Pulmonary artery endothelial cell (primary cell): ENCODE measurements at places on chromosomes 2 and 18. TPM values are rescaled to one million over a fixed set of nuclear protein-coding genes. Genes with fewer than 3 reads are reported as not detected.

- no peak for DNase-seq
These were observed 242.2 kb downstream of the CDH20 start for GRCh38 chr18:61575419-61575818.

Gene C2orf72
- not detected in 2 replicates for total RNA-seq

DNA sequence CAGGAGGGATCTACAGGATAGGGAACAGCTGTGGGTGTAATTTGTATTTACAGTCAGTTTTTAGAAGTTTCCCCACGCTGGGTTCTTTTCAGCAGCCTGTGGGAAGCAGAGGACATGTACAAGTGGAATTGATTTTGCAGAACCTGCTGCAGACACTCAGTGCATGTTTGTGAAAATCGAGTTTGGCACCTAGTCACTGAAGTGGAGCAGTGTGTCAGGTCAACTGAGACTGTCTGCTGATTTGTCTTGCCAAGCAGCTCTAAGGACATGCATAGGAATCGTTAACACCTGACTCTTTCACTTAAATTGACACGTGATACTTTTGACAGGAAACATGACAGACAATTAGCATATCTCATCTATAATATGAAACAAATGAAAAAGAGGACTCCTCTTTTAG is 416.6 kb downstream of the TMX3 start:
- DNase-seq, result no peak

DNA sequence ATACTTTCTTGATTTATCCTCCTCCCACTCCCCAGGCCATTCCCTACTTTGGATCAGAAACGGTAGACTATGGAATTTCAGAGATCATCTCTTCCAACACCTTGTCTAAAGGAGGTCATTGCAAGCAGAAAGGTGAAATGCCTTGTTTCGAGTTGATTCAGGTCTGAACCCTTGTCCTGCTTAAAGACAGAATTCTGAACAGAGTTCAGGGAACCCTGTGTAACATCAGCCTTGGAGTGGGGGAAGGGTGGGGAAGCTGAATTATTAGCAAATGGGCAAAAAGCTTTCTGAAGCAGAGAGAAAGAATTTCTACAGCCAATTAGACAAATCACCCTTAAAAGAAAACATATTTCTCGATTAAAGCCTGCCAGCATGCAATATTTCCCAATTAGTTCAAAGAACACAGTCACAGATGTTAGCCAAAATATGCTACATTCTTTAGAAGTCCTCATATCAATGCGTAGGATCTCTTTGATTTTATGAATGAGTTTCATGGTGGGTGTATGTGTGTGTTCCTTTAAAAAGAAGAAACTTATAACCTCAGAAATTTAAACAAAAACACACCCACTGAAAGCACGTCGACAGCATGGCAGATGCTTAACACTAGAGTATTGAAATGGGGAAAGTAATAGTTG is 353.1 kb downstream of the RND3 start:
- DNase-seq, result no peak

DNA sequence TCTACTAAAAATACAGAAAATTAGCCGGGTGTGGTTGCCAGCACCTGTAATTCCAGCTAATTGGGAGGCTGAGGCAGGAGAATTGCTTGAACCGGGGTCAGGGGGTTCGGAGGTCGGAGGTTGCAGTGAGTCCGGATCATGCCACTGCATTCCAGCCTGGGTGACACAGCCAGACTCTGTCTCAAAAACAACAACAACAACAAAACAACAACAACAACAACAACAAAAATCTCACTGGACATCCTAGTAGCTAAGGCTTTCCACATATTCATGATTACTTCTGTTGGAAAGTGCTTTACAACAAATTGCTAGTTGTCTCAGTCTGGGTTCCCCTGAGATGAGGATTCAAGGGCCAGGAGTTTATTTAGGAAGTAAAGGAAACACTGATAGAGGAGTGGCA is 4.3 kb upstream of the MROH2A start:
- no peak for DNase-seq

- no peak for DNase-seq
These were observed 28.0 kb downstream of the ST6GAL2 start for GRCh38 chr2:106857882-106858478.

- no peak for DNase-seq
These were observed 1351.6 kb upstream of the NRXN1 start for GRCh38 chr2:52383541-52383940.

GRCh38 chr2:29053223-29053622 is 21.1 kb downstream of the PCARE start:
- DNase-seq, result no peak

GRCh38 chr2:62050456-62051045 is 145.1 kb downstream of the COMMD1 start:
- no peak for DNase-seq

- no peak for DNase-seq
These were observed 59.2 kb upstream of the IL1R1 start for GRCh38 chr2:102083393-102083703.

DNA sequence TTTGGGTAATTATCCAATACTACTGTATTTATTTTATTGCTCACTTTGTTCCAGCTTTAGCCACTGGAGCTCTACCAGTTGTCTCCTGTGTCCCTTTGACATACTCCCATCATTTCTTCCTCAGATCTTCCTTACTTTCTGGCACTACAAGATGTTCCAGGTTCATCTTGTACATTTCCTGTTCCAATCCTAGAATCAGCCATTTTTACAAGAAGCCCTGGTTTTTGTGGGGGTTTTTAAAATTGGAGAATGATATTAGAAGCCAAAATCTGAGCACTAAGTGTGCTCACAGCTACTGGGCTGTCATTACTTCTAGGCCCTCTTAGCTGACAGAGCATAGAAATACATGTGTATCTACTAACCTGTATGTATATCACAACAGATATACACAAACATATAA is 164.3 kb downstream of the ZFP36L2 start:
- no peak for DNase-seq

Gene FBXO41
- 0.56 and 0.66 TPM in 2 replicates for total RNA-seq

- no peak for DNase-seq
These were observed 370.4 kb downstream of the SOCS6 start for GRCh38 chr18:70659036-70659925.

GRCh38 chr2:239182981-239183791 is 217.6 kb downstream of the HDAC4 start:
- DNase-seq, result no peak

DNA sequence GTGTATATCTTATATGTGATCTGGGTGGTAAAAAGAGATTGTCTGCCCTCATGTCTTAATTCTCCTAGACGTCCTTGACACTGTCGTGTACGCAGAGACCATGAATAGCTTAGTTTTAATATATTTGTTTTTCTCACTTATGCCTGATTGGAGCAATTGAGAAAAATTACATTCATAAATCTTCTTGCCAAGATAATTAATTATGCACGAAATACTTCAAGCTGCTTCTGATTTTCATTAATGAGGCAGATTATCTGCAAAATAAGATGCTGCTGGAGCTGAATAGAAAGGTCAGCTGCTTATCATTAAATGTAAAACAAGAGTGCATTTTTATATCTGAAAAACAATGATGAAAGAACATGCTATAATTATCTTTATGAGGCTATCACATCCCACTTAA is 95.9 kb downstream of the CCDC141 start:
- DNase-seq, result no peak

Gene SP9
- not detected in 2 replicates for total RNA-seq

Gene STARD6
- total RNA-seq, result 0.33 TPM in 1 of 2 replicates, not detected in the other

Gene ATP6V1B1
- total RNA-seq, result not detected in 2 replicates

DNA sequence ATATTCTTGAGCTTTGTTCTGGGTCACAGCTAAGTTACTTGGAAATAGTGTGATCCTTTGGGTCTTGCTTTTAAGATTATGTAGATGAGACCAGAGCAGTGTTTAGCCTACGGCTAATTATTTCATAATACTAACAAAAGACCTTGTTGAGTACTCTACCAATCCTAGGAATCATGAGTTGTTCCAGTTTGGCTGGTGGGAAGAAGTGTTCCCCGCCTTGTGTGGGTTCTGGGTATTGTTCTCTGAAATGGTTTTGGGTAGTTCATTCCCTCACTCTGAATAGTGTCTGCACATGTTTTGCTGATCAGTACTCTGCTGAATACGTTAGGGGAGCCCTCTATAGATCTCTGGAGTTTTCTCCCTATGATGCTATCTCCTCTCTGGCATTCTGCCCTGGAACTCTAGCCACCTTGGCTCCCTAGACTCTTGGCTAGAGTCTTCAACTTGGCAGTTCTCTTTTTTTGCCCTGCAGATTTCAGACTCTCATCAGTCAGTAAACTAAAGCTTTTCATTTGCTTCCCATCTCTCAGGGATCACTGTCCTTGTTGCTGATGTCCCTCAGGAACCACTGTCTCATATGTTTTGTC is 48.4 kb downstream of the NEMP2 start:
- no peak for DNase-seq

DNA sequence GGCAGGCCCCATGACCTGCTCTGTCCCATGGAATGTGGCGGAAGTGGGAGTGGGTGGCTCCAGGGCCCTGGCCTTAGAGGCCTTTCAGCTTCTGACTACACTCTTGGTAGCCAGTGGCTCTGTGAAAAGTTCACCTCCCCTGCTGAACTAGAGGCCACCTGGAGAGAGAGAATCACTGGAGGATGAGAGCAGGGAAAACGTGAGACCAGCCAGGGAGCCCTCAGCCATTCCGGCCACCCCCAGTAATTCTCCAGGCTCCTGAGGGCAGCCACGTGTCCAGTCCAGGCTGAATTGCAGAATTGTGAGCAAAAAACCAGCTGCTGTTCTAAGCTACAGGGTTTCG is 10.5 kb downstream of the COLEC12 start:
- no peak for DNase-seq

Gene STK25
- total RNA-seq, result 324 and 396 TPM in 2 replicates

DNA sequence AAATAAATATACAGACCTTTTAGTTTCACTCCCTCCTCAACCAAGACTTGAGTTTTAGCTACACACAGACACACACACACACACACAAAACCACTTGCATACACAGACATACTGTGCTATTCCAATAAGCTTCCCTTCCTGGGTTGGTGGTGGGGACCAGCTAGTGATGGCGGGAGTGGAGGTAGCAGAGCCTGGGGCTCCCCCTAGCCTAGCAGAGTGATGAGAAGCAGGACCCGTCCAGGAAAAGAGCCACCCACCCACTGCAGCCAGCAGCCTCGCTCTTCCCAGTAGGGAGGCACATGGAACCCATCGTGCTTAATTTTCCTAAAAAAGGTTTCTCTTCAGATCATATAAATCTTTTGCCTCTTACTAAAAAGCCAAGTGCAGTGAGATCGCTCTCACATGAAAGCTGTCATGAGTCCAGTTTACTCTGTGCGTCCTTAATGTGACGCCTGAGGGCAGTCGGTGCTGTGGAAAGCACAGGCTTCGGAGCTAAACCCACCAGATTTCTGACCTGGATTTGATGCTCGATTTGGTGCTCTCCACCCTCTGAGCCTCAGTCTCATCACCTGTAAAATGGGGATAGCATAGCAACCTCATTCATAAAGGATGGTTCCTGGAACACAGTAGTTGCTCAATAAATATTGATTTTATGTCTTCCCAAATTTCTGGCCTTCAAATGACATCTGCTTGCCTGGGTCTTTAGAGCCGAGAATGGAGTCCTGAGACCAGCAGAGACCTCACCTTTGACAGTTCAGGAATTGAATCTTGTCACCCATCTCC is 60.1 kb upstream of the YWHAQ start:
- DNase-seq, result no peak

- no peak for DNase-seq
These were observed 33.6 kb upstream of the ROCK2 start for GRCh38 chr2:11377928-11378545.

- no peak for DNase-seq
These were observed 53.6 kb downstream of the GALNT1 start for GRCh38 chr18:35635170-35635569.

DNA sequence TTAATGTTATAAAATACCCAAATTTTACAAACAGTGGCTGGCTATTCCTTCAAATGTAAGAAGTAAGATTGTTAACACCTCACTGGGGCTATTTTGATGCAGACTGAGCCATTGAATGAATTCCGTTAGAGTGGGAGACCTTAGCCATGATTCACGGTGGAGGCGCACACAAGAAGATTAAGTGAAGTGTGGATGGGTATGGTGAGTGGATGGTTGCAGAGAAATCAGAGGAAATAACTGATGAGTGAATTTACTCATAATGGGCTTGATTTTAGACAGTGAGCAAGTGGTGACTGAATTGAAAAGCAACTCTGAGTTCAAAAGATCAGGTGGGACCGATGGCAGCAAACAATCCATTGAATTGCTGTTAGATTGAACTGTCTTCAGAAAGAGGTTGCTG is 75.0 kb downstream of the NRP2 start:
- DNase-seq, result no peak

DNA sequence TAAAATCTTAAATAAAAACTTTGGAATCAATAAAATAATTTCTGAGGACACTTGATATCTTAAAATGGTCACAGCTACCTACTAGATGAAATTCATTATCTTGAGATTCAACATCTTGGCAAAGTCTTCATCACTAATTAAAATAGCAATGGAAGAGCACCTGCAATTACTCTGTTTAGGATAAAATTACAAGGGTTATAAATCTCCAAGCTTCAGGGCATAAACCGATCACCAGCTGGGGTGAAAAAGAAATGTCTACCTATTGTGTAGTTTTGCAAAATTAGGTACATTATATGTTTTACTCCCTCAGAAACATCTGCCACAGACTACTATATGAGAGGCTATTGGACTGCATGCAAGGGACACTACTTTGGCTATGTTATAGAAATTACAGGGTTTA is 327.1 kb downstream of the CCDC178 start:
- DNase-seq, result no peak

Gene DSG2
- total RNA-seq, result under 0.01 and 0.07 TPM in 2 replicates

Gene BUB1
- total RNA-seq, result 27.7 and 101 TPM in 2 replicates

Gene PJVK
- 0.46 and 1.3 TPM in 2 replicates for total RNA-seq

DNA sequence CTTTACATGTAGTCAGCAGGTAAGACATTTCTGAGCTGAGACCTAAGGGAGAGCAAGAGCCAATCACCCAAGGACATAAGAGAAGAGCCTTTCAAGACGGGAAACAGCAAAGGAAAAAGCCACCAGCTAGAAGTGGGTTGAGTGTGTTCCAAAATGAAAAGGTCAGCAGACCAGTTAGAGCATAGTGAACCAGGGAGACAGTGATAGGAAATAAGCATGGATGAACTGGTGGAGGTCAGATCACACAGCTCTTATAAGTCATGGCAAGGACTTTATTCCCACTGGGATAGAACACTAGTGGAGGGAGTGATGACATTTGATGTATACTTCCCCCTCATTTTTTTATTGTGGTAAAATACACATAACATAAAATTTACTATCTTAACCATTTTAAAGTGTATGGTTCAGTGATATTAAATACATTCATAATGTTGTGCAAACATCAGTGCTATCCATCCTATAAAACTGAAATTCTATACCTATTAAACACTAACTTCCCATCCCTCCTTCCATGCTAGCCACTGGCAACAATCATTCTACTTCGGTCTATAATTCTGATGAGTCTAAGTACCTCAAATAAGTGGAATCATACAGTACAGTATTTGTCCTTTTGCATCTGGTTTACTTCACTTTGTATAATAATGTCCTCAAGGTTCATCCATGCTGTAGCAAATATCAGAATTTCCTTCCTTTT is 155.8 kb upstream of the WDSUB1 start:
- no peak for DNase-seq

Gene KIAA2012
- total RNA-seq, result not detected in 2 replicates

DNA sequence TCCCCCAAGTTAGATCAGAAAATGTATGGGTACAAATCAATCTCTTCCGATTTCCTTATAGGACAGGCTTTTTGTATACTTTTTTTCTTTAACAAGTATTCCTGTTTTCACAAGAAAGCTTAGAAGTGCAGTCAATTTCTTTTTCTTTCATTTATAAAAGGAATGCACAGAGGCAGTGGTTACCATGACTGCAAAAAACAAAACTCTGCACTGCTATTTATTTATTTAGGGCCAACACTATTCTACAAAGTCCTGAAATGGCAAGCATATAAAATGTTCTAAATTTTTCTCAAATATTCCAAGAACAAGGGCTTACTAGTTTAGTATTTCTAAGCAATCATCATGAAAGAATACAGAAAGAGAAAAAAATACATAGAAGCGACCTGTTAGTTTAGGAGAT is 22.2 kb downstream of the ATAD2B start:
- no peak for DNase-seq

Gene PLEKHA3
- 7.1 and 9.0 TPM in 2 replicates for total RNA-seq
